ENCODE measurements at places on chromosomes 3 and 15.

GRCh38 chr3:30501526-30501925 lies 104.9 kb upstream of the TGFBR2 start:
- DNase-seq: no peak

DNA sequence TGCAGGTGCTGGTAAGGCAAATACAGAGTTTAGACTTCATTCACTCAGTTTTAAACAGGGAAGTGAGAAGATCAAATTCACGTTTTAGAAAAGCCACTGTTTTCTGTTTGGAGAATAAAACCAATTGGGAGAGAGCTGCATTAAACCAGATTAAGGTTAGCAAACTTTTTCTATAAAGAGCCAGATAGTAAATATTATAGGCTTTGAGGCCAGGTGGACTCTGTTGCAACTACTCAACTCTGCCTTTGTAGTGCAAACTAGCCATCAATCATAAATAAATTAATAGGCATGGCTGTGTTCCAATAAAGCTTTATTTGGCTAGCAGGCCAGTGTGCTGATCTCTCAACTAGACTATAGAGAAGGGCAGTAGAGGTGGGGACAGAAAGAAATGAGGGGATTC lies 33.5 kb downstream of the SUCLG2 start:
- DNase-seq: no peak

- DNase-seq: no peak
Measured at GRCh38 chr3:188390343-188390718, 236.4 kb downstream of the LPP start.

- no peak for DNase-seq
Measured at GRCh38 chr15:78454992-78455391, 17.0 kb downstream of the IREB2 start.

GRCh38 chr3:196418601-196419000 lies 13.6 kb downstream of the UBXN7 start:
- no peak for DNase-seq

- no peak for DNase-seq
Measured at GRCh38 chr3:112789787-112790186, 56.9 kb downstream of the CD200R1L start.

- peak; percentile 6 for DNase-seq
Measured at GRCh38 chr3:152574461-152575079, 260.4 kb upstream of the P2RY1 start.

- no peak for DNase-seq
Measured at GRCh38 chr3:188901671-188902287, 270.0 kb upstream of the TPRG1 start.

DNA sequence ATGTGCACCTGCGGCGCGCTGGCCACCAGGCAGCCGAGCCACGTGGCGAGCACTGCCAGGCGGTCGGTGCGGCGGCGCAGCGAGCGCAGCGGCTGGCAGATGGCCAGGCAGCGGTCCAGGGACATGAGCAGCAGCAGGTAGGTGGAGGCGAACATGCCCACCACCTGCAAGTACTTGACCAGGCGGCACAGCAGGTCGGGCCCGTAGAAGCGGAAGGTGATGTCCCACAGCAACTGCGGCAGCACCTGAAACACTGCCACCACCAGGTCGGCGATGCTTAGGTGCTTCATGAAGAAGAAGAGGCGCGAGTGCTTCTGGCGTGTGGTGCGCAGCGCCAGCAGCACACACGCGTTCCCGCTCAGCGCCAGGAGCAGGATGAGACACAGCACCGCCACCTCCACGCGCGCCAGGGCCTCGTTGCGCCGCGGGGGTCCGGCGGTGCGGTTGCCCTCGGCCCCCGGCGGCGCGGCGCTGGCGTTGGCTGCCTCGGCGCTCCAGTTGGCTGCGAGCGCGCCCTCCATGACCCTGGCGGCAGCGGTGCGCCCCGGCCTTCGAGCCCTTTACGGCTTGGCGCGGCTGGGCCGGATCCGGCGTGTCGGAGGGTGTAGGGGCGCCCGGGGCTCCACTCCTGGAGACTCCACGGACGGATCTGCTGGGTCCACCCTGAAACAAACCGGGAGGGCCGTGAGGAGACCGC lies 1.6 kb downstream of the OXTR start:
- no peak for DNase-seq

DNA sequence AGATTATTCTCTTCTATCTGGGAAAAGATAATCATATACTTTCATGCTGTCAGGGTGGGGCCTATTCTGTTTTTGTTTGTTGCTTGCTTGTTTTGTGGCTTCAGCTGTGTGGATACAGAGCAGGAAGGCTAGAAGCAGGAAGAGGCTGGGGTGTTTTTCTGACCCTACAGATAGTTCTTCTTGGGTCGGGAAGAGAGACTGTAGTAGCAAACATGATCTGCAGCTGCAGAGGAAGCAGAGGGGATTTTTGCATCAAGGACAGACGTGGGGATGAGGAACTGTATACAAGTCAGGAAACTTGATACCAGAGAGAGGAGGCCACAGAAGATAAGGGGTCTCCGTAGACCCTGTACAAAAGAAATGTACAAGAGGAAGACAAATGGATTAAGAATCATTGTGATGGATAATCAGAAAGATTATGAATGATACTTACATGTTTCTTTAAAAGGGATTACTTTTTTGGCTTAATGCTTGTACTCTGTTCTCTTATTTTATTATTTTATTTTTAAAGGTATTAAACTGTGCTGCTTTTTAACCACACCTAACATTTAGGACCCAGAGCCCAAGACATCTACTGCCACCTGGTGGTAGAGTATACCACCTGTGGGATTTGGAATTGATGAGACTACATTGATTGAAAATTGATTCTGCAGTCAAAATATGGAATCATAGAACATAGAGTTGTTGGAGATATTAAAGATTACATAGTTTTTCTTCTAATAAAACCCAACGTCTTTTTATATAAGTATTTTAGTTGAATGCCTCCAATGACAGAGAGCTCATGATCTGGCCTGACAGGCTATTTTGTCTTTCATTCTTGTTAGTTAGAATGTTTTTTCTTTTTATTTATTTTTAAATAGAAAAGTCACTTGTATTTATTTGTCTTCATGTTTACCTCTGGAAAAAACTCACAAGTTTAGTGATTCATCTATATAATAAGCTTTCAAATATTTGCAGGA lies 87.3 kb upstream of the ROPN1 start:
- no peak for DNase-seq

DNA sequence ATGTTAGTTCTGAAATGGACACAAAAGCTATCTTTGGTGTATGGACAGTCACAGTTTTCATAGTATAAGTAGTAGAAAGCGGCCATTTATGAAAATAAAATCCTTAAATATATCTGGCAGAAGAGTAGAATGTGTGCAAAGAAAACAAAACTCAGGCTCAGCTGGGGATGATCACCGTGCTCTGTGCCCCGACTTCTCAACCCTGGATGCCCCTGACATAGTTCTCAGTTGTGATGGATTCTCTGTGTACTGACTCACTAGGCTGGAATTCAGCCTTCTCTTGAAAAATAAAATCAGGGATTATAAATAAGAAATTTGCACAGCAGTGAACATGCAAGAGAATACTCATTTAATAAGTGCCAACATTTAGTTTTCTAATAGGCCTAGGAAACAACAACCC lies 925.1 kb upstream of the NR2F2 start:
- DNase-seq: no peak

DNA sequence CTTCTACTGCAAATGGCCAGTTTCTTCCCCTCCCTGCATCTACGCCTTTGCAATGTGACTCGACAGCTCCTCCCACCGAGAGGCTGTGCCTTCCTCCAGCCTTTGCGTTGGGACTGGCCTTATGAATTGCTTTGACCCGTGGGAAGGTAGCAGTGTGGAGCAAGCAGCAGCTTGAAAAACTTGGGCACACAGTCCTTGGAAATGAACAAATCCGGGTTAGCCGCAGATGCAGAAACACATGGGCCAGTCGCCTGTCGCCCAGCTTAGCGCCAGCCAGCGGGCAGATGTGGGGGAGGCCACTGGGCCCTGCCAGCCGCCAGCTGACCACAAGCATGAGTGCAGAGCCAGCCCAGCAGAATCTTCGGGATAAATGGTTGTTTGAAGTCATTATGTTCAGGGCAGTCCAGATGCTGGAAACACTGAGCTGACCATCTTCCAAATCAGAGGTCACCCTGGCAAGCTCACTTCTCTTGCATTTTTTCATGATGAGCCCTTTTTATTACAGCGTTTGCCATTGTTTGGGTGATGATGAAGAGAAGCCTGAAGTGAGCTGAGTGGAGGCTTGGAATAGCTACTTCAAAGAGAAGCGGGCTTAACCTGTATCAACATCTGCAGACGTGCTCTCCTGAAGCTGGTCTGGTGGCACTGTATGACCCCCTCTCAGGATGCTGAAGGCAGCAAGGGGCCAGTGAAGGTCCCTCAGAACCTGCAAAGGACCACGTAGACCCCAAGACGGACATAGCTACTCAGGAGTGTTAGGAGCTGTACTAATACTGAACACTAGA lies 9.8 kb downstream of the SELENOS start:
- DNase-seq: no peak

- peak; percentile 63 for DNase-seq
Measured at GRCh38 chr3:194306109-194306686, 44.9 kb downstream of the CPN2 start.

DNA sequence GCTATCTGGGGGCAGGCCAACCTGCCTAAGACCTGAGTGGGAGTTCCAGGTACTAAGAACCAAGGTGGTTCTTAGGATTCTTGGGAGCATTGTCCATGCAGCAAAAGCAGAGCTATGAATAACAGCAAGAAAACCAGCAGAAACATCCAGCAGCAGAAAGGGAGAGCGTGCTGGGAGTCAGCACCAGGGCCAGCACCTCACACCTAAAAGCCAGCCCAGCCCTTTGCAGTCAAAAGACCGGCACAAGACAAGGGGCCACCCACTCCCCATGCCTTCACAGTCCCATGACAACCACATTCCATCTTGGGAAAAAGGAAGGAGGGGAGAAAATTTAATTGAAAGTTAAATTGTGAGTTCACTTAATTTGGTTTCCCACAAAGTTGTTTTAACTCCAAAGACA lies 364.9 kb downstream of the AGBL1 start:
- no peak for DNase-seq

- DNase-seq: no peak
Measured at GRCh38 chr3:99730870-99731269, 86.8 kb upstream of the CMSS1 start.

DNA sequence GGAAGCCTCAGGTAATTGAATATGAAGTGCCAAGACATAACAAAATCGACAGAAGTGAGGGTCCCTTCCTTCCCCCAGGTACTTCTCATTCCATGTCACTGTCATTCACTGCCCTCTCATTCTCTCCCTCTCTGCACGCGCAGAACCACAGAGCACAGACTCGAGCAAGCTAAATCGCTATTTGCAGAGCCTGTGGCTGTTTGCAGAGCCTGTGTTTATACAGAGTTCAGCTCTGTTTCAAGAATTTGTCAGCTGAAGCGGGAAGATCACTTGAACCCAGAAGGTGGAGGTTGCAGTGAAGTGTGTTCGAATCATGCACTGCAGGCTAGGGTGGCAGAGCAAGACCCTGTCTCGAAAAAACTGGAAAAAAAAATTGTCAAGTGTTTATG lies 2.5 kb downstream of the VILL start:
- DNase-seq: no peak
